GM20000 (cell line): ENCODE measurements at places on chromosomes 6 and 20.

GRCh38 chr20:45886590-45887345 lies 654 bp downstream of the SPATA25 start:
- DNase-seq = no peak

GRCh38 chr6:63940056-63940455 lies 304.5 kb downstream of the PHF3 start:
- no peak for DNase-seq

GRCh38 chr6:158408552-158409130 lies 96.4 kb downstream of the TULP4 start:
- no peak for DNase-seq

DNA sequence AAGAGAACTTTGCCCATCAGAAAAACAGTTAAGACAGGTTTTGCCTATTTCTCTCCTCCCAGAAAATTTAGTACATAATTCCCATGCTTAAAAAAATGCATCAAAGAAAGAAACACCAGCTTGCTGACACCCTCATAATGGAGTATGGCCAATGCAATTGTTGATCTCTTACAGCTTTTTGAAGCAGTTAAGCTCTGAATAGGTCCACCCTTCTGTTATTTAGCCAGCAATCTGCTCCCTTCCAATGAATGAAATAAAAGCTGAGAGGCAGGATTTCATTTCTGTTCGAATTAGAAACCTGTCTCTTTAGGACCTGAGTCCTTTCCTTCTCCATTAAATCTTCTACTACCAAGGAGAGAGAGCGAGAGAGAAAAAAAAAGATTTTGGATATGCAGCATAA lies 288.7 kb downstream of the RNF144B start:
- no peak for DNase-seq

DNA sequence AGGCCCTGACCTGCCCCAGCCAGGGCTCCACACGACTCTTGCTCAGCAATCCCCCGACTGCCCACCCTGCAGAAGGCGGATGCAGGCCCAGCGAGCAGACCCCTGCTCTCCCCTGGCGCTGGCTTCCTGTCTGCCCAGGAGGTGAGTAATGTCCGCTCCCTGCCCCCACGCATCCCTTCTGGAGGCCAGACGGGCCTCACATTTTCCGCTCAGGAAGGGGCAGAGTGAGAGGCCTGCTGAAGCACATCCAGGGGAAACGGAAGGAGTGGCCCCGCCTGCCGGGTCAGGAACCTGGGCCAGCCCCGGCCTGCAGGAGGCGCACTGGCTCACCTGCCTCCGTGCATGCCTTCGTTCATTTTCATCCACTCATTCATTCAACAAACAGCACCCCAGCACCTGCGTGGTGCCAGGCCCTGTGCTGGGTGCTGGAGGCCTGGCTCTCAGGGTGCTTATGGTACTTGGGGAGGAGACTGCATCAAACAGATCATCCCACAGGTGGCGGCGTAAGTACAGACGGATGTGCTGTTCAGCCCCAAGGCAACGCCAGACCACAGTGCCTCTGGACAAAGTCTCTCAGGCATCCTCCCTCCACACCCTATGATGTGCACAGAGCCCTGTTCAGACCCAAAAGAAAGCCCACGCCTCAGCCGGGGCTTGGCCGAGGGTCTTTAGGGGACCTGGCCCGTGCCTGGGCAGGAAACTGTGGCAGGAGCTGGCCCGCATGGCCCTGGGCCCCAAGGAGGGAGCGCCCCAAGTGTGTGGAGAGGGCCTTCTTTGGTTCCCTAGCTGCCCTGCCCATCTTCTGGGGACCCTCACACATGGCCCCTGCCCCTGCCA lies 112.1 kb downstream of the ASXL1 start:
- peak; percentile 71 for DNase-seq

- no peak for DNase-seq
These were observed 131.6 kb upstream of the TCF21 start for GRCh38 chr6:133757335-133757734.

- peak; percentile 23 for DNase-seq
These were observed 193.5 kb downstream of the UNC5CL start for GRCh38 chr6:40845553-40845952.

DNA sequence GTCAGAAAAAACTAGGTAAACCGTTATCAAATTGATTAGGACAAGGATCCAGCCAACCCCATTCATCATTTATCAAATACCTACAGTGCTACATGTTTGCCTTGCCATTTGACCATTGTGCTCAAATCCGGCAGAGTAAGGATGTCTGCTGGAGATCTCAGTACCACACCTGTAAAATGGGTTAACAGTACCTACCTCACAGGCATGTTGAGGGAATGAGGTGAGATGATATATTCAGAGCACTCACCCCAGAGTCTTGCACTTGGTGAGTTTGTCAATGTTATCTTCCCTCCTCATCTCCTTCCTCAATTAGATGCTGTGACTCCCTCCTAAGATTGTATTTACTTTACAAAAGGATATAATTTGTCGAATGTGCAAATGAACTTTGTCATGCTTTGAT lies 54.5 kb upstream of the DSP start:
- no peak for DNase-seq

- no peak for DNase-seq
These were observed 135.3 kb downstream of the SOBP start for GRCh38 chr6:107625264-107625663.

DNA sequence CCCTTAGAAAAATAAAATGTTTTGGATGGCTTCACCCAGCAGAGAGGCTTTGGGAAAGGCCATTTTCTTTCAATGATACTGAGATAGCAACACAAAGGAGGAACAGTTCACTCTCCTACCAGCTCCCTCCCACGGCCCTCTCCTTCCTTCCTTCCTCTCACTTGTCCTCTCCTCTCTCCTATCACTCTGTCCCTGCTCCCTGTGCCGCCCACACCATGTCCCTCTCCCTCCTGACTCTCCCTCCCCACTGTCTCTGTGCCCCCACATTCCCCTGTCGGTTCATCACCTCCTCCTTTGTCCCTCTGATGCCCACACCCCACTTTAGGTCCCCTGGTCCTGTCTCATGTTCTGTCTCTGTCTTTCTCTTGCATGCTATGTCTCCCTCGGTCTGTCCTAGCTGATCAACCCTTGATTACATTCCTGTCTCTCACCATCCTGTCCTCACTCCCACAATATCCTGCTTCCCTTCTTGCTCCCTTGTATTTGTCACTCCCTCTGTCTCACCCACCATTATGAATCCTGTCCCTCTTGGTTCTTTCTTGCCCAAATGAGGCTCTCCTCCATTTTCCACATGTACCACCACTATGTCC lies 30.1 kb downstream of the ELMO2 start:
- no peak for DNase-seq

GRCh38 chr20:62776692-62777527 lies 19.4 kb upstream of the MRGBP start:
- DNase-seq = peak; percentile 86

DNA sequence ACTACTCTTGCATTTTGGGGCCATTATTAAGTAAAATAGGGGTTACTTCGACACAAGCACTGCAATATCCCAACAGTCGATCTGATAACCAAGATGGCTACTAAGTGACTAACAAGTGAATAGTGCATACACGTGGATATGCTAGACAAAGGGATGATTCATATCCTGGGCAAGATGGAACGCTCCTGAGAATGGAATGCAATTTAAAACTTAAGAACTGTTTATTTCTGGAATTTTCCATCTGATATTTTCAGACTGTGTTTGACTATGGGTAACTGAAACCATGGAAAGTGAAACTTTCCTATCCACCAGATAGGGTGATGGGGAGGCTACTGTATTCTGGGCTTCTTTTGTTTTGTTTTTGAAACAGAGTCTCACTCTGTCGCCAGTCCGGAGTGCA lies 66.5 kb downstream of the ILRUN start:
- no peak for DNase-seq

- no peak for DNase-seq
These were observed 423.1 kb downstream of the MAFB start for GRCh38 chr20:40265825-40266533.

DNA sequence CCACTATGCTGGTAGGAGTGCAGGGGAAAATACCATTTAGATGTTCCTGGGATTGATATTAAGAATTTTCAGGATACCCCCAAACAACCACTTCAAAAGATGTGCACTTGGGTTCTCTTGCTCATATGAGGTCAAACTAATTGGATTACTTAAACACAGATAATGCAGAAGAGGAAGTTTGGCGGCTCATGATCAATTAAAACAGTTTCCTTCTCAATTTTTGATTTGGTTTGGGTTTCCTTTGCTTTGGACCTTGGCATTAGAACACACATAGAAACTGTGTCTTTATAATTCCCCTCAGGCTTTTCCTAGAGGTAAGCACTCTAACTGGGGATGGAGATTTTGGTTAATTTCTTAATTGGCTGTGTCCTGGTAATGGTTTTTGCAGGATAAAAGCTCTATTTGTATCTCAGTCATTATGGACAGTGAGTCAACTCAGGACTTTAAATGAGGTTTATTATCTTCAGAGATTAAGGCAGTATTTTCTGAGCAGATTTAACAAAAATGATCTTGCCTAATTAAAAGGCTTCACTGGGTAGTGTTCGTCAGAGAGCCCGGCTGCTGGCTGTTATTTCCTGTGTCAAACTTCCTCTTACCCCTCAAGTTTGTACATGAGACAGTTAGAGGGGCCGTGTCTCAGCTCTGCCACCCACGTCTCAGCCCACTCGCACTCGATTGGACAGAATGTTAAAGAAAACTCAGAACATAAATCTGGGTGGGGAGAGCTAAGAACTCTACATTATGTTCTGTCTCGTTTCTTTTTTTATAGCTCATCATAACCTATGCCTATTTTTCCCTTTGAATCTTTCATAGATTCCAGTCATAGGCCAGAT lies 50.3 kb upstream of the PREP start:
- peak; percentile 61 for DNase-seq

- DNase-seq = peak; percentile 25
These were observed 42.8 kb upstream of the UBR2 start for GRCh38 chr6:42520786-42521607.

DNA sequence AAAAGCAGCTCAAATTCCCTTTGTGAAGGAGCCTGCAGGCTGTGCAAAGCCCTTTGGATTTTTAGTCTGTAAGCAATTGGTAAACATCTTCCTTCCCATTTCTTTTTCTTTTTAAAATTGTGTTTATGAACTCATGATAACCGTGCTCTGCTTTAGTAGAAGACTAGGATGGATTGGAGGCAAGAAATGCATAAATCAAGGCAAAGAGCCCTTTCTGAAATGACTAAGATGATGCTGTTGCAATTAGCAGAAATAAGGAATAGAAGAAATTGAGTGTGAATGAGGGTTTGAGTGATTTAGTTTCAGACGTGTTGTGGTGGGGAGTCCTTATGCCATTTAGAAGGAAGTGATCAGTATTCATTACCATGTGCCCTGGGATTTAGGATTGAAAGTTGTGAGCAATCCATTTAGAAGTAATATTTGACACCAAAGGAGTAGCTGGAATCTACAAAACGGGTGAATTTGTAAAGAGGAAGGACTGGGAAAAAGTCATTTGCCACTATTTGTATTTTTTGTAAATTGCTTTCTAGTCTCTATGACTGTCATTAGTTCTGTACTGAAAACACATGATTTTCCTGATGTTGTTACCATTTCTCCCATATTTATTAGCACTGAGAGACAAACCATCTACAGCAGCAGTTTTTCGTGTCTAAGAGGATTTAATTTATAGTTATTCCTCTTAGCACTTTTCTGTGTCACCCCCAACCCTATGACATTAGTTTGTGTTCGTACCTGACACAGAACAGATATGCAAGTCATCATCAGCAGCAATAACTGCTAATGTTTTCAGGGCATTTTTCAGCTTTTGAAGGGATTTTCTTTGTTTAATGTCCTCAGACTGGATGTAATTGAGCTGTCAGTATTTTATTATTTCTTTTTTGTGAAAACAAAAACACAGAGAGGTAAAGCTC lies 265.0 kb downstream of the UTRN start:
- no peak for DNase-seq

GRCh38 chr6:51257938-51258337 lies 439.3 kb downstream of the TFAP2B start:
- no peak for DNase-seq

GRCh38 chr20:61939691-61940360 lies 125.9 kb downstream of the TAF4 start:
- DNase-seq = no peak

- DNase-seq = no peak
These were observed 25.5 kb downstream of the LMBRD1 start for GRCh38 chr6:69771158-69771906.

DNA sequence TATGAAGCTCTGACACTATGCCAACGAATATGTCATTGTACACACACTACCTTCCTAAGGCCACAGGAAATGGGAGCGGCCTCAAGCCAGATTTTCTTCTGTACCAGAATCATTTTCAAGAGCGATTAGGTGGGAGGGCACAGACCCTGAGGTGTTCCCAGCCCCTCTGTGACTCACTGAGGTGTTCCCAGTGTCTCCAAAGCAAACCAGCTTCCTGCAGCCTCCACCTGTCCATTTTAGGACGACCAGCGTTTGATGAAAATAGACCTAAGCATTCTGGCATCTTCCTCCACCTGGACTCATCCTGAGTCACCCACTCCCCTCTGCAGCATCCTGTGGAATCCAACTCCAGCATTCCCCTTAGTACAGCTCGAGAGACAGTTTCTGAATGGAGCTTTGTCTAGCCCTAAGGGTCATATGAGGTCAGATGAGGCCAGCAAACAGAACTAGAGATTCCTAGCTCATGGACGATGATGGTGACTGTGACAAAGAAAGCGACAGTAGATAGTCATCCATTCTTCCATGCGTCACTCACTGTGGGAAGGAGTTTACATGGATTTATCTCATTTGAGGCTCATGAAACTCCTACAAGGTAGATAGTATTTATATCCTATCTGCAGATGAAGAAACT lies 203.4 kb downstream of the PTPRT start:
- no peak for DNase-seq

GRCh38 chr6:125942672-125943527 lies 13.7 kb upstream of the HINT3 start:
- DNase-seq = no peak
